Activated CD4-positive, alpha-beta T cell treated with anti-CD3 and anti-CD28 coated beads, Interleukin-2, amount 50 U/mL, for 4 hours (primary cell): ENCODE measurements at places on chromosomes 4 and X.

DNA sequence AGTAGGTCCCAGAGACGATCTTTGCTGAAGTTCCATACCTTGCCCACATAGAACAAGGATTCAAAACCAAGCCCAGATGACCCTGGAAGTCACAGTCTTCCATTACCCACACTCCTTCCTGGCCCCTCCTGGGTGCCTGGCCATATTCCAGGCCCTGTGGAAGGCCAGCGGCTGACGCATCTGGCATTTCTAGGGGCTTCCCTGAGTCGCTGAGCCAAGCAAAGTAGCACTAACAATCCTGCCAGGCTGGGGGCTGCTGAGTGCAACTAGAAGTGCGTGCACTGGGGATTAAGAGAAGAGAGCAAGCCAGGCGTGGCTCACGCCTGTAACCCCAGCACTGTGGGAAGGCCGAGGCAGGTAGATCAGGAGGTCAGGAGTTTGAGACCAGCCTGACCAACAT, 175.2 kb upstream of the CPEB2 start:
- DNase-seq, result no peak

- no peak for DNase-seq
Measured at GRCh38 chr4:168536448-168536847, 39.6 kb downstream of the PALLD start.

GRCh38 chr4:72886602-72887001, 182.9 kb downstream of the COX18 start:
- no peak for DNase-seq

GRCh38 chr4:119284876-119285780, 36.8 kb downstream of the FABP2 start:
- DNase-seq, result no peak

GRCh38 chrX:86946569-86946968, 571.0 kb upstream of the KLHL4 start:
- DNase-seq, result no peak

DNA sequence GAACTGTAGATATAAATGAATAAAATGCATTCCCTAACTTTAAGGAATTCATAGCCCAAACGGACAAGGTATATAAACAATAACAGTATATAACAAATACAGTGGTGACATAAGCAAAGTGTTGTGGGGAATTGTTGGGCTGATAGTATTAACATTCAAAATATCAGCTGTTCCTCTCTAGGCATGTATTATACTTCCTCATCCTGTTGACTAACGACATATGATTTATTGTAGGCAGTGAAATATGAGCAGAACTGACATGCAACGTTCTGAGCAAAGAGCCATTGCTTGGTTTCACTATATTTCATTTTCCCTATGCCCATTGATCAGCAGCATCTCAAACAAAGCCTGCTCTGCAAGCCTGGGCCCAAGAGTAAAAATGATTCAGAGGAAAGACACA, 143.9 kb downstream of the PTCHD1 start:
- no peak for DNase-seq

DNA sequence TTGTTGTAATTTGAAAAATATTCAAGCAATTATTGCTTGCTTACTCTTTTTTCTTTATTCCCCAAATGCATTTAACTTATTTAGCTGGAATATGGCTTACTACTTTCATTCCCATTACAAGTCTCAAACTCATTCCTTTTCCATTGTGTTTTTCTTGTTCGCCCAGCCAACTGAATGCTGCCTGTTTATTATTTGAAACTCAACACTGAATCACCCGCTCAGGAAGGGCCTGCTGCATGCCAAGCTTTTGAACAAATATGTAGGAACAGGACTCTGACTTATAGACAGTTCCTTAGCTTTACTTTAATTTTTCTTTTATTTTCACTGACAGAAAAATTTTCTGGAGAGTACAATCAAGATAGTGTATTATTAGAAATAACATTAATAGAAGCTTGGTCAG, 12.9 kb downstream of the PCDH18 start:
- no peak for DNase-seq

GRCh38 chr4:3210467-3210866, 38.5 kb upstream of the MSANTD1 start:
- no peak for DNase-seq

DNA sequence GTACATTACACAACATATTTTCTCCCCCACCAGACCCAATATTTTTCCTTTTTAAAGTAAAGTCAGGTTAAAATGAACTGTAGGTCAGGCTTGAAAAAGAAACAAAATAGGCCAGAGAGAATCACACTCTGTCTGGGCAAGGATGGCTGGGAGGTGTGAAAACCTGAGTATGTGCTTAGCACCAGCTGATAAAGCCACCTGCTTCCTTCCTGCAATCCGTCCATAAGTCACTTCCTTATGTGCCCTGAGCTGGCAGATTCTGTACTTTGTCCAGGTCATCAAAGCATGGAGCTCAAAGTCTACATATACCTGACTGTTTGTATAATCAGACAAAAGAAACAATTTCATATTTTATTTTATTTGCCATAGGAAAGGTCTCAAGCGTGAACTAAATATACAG, 37.7 kb downstream of the ANTXR2 start:
- no peak for DNase-seq

DNA sequence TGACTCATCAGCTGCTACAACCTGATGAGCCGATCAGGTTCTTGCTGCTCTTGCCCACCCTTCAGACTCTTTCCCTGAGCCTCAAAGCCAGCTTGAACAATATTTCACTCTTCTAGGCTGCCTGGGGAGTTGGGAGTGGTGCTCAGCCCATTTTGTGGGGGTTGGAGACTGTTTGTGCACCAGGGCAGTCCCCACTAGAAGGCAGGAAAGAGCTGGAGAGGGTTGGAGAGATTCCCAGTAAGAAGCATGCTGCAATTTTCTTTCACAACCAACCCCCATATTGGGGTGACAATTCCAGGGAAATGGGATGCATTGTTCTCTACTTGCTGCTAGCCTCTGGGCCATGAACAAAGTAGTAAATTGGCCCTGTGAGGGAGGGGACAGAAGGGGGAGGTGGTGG, 44.1 kb downstream of the SLC16A2 start:
- no peak for DNase-seq

GRCh38 chr4:3792813-3793212, 26.6 kb downstream of the ADRA2C start:
- DNase-seq, result no peak

DNA sequence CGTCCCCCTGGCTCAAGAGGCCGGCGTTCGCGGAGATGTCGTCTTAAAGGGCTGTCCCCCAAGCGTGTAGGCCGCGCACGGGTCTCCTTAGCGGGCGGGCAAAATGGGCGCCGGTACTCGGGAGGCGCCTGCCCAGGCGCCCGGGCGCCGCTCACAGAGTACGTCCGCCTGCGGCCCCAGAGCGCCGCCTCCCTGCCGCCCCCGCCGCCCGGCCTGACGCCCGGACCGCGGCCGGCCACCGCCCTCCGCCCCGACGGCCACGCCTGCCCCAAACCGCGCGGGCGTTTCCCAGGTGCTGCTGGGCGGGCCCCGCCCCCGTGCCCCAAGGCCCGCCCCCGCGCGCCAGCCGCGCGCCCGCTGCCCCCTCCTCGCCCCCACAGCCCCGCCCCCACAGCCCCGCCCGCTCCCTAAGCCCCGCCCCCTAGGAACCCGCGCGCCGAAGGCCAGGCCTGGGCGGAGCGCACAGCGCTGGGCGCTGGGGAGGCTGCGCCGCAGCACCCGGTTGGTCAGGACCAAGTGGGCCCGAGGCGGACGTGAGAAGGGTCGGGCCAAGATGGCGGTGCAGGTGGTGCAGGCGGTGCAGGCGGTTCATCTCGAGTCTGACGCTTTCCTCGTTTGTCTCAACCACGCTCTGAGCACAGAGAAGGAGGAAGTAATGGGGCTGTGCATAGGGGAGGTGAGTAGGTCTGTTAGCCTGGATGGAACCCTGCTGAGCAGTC, at the start of the genes BRCC3, CMC4 and MTCP1:
Gene BRCC3 (plus strand): TSS at position 534 of the 719 bp plus-strand sequence. CDS start 20 bp downstream, at position 554.
Gene CMC4 (minus strand): TSS at position 162 of the 719 bp plus-strand sequence. CDS start 7,113 bp downstream, outside the sequence.
Gene MTCP1 (minus strand): TSS at position 162 of the 719 bp plus-strand sequence. CDS start 5,126 bp downstream, outside the sequence.
- peak; percentile 53 for DNase-seq

DNA sequence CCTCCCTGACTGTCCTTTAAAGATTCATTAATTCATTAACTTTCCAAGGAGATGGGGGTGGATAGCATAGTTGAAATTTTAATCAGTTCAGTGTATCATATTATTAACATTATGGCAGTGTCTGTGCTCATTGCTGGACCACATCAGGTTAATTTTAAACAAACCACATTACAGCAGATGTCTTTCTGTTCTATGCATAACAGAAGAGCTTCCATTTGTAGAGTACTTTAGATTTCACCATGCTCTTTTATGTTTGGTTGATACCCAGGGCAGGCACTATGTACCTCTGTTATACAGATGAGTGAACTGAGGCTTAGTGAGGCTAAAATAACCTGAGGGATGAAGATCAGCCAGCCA, 41.1 kb downstream of the AFF2 start:
- no peak for DNase-seq

- DNase-seq, result no peak
Measured at GRCh38 chrX:65674204-65674893, 6.9 kb downstream of the MSN start.

- no peak for DNase-seq
Measured at GRCh38 chrX:43910012-43910411, 27.8 kb upstream of the MAOB start.

GRCh38 chr4:55133951-55134350, 8.6 kb upstream of the KDR start:
- no peak for DNase-seq

GRCh38 chr4:146273204-146273901, 59.0 kb downstream of the REELD1 start:
- no peak for DNase-seq

DNA sequence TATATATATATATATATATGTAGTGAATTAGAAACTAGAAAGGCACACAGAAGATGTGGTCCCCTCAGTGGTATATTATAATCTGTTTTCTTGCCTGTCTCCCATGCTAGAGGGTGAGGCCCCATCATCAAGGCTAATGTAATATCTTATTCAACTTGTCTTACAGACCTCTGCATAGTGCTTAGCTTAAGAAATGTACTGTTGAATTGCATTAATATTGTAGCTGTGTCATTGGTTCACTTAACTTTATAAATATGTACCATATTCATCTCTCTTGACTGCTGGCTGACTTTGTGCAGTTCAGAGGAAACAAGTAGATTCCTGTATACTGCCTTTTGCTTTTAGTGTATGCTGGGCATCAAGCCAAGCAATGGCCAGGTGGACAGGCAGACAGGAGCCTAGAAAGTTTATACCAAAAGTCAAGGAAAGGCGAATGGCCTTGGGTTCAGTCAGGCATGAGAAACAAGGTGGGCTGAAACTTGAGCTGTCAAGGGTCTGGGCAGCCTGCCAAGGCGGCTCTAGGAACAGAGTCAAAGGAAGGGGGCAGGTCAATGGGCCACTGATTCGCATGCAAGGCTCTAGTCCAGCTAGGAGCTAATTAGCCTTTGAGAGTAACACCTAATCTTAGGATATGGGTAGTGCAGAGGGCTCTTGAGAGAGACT, 78.8 kb upstream of the LEF1 start:
- no peak for DNase-seq

- DNase-seq, result no peak
Measured at GRCh38 chr4:20735931-20736330, 35.7 kb downstream of the PACRGL start.

DNA sequence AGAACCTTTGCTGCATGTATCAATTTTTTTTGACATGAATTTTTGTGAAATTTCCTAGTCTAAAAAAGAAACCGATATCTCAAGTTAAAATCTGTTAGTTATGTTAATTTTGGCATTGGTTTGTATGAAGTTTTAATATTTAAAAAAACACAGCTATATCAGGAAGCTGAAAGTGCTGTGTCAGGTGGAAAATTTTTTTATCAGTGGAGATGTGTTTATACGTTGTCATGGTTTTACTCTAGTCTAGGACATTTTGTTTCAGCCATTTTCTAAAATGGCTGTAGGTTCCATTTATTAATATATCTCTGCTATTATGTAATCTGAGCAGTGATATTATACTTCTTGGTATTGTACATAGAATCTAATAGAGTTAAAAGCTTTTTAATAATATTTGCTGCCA, 34.2 kb downstream of the OCRL start:
- no peak for DNase-seq

DNA sequence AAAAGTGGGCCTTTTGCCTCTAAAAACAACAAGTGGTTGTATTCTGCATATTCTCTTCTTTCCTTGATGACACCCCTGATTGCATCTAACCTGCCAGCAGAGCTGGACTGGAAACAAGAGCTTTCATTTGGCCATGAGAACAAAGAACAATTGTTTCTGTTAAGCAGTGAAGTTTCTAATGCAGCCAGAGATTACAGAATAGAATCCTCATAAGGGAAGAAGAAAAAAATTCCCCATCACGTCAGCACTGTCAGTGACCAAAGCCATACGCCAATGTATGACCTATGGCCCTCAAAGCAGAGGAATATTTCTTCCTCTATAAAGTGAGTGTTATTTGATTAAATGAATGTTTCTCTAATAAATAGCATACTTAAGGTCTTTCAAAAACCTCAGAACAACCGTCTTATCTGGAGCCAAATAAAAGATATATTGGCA, 529.1 kb upstream of the INTU start:
- no peak for DNase-seq

DNA sequence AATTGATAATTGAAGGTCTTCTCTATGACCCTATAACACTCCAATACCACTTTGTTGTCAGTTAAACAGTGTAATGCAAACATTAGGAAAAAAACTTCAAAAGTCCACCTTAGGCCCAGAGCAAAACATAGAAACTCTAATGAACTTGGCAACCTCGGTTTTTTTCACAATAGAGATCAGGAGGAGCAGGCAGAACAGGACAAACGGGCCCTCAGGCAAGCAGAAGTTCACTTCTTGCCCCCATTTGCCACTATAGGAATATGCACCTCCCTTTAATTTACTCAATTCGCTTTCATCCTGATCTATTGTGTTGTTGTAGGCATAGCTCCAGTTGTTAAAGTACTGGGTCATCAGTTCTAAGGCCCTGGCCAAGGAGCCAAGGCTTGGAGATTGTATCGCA, 18.2 kb downstream of the ACOX3 start:
- no peak for DNase-seq

- DNase-seq, result no peak
Measured at GRCh38 chr4:183636923-183637322, 22.1 kb downstream of the RWDD4 start.

DNA sequence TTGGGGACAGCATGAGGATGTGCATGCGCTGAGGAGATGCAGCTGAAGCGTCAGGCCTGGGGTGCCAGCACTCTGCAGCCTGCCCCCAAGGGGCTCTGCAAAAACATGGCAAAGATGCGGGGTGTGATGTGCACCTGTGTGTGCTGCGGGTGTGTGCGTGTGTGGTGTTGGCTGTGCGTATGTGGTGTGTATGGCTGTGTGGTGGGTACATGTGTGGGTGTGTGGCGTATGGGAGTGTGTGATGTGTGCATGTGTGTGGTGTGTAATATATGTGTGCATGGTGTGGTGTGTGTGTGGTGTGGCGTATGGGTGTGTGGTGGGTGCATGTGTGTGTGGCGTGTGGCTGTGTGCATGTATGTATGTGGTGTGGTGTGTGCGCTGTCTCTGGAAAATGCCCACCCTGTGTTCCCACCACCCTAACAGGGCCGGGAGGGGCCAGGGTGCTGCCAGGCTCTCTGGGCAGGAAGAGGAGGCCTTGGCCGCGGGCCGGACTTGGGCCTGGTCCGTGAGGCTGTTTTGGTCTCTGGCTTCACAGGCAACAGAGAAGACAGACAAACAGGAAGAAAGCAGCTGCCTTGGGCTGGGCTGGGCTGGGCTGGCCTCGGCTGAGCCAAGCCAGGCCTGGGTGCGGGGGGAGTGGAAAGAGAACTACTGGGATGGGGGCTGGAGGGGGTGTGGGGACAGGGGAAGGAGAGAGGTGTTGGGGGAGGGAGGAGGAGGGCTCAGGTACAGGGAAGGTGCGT, 1.1 kb upstream of the AVPR2 start:
- DNase-seq, result no peak
